OCI-LY7 (cell line): ENCODE measurements at places on chromosomes 6 and 20. TPM values are rescaled to one million over a fixed set of nuclear protein-coding genes. Genes with fewer than 3 reads are reported as not detected.

GRCh38 chr6:149094156-149094555 lies 223.4 kb upstream of the TAB2 start:
- DNase-seq, result no peak

- peak; percentile 77 for DNase-seq
These were observed 111.5 kb downstream of the ARHGAP18 start for GRCh38 chr6:129598244-129599187.

GRCh38 chr6:56458324-56458884 lies 184.3 kb downstream of the DST start:
- no peak for DNase-seq

BMP5 gene
- total RNA-seq, result not detected in 2 replicates

GRCh38 chr6:147207351-147207750 lies 3.1 kb downstream of the STXBP5 start:
- DNase-seq, result no peak

GRCh38 chr6:38933426-38933825 lies 115.2 kb upstream of the GLP1R start:
- DNase-seq, result no peak

PRR18 gene
- total RNA-seq, result 0.13 TPM in 1 of 2 replicates, not detected in the other

UBE2C gene
- total RNA-seq, result 222 and 255 TPM in 2 replicates

DNA sequence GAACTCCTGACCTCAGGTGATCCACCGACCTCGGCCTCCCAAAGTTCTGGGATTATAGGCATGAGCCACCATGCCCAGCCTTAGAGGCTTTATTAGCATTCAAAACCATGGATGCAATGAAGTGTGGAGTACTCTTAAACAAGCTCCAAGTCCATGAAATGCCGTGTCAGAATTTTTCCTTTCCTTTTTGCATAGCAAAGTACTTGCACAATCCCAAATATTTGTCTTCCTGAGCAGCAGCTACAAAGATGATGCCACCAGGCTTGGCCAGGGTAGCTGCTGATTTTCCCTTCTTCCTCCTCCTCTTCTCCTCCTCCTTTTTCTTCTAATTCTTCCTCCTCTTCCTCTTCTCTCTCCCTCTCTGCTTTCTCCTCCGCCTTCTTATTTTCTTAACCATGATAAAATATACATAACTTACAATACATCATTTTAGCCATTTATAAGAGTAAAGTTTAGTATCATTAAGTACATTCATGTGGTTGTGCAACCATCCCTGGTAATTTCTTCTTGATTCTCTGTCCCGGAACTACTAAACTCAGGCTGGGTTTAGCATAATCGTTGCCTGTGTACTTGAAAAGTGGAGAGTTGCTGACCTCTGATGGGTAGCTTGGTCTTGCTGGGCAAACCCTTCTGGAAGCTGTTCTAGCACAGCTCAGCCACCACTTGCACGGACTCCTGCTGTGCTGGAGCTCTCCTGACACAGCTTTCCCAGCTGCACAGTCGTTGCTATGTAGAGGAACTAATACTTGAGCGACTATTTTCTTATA lies 20.3 kb downstream of the MUCL3 start:
- no peak for DNase-seq

TSPYL1 gene
- 50.3 and 55.3 TPM in 2 replicates for total RNA-seq

DNA sequence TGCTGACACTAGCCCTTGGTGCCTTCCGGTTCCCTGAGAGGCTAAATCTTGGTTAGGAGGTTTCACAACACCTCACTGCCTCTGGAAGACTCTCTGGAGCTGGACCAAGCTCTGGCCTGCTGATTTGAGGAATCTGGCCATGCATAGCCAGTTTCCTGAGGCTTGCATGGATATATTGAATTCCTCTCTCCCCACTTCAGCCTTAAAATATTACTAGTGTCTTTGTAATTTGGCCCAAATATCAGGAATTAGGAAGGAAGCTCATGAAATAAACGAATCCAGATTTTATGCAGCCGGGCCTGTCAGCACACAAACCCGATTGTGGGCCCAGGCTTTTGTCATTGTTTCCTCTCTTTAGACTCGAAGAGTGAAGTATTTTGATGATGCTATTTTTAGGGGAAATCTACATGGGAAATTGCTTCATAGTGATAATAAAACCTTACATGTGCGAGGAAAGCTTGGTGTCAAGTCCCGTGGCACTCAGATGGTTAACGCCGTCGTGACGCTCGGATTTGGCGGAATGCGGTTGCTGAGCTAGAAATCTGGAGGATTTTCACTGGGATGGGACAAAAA lies 144.4 kb downstream of the PHACTR3 start:
- DNase-seq, result no peak

- no peak for DNase-seq
These were observed 37.9 kb upstream of the SNAP25 start for GRCh38 chr20:10180651-10181235.

- DNase-seq, result no peak
These were observed 48.8 kb upstream of the RALY start for GRCh38 chr20:33944914-33945313.

- DNase-seq, result no peak
These were observed 14.2 kb downstream of the FAM83B start for GRCh38 chr6:54860739-54861138.

DNA sequence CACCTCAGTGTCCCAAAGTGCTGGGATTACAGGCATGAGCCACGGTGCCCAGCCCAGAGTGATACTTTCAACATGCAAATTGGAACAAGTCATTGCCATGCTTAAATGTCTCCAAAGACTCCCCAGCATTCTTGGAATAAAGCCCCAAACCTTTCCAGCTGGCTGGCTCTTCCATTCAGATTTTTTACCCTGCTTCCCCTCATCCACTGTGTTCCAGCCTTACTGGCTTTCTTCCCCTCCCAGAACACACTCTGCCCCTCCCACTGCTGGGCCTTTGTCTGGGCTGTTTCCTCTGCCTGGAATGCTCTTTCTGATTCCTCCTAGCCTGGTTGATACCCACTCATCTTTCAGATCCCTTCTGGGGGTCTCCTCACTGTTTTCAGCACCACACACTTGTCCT lies 40.1 kb upstream of the NNAT start:
- no peak for DNase-seq

TNFRSF6B gene
- total RNA-seq, result 1.0 TPM in 1 of 2 replicates, not detected in the other

DNA sequence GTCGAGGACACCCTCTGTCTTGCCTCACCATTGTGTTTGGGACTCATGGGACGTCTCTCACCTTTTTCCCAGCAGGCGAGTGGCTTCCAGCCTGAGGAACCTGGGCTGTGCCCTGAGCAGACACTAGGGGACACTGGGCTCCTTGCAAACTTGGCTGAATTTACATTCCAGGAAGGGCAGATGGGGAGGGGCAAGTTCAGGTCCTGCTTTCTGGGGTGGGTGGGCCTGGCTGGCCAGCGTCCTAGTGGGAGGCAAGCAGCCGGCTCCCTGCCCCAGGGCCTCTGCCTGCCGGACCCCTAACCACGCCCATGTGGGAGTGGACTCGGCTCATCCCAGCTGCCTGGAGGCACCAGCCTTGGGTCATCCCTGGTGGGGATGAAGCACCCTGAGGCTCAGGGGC lies 48.2 kb upstream of the MLN start:
- DNase-seq, result no peak

DNA sequence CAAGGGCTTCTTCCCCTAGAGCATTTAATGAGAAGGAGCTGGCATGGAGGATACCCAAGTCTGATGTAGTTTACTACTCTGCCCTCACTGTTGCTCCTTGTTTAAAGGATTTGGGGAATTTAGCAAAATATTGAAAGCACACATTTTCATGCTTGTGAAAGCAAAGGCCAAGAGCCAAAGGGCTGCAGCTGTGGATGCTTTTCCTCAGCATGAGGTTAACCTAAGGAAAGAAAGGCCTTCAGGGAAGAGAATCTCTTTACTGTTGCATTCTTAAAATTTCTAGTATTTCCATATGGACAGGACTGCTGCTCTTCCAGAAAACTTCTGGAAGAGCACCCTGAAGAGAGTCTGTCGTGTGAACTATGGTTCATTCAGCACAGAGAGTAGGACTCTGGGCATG lies 45.9 kb upstream of the SASH1 start:
- no peak for DNase-seq

- DNase-seq, result no peak
These were observed 78.6 kb upstream of the SMIM8 start for GRCh38 chr6:87243812-87244211.

CST5 gene
- not detected in 2 replicates for total RNA-seq

DNA sequence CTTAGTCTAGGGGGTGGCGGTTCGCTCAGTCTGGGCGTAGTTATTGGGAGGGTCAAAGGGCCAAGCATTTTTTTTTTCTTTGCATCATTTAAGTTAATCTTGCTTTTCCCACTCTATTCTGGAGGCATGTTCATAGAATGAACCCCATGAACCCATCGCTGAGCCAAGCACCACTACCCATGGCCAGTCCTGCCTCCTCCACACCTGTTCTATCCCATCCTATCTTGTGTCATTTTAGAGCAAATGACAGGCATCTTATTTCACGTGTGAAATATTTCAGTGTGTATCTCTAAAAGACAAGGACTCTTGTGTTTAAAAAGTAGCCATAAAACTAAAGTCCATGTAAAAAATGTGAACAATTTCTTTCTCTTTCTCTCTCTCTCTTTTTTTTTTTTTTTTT lies 13.9 kb downstream of the SRC start:
- no peak for DNase-seq

DNA sequence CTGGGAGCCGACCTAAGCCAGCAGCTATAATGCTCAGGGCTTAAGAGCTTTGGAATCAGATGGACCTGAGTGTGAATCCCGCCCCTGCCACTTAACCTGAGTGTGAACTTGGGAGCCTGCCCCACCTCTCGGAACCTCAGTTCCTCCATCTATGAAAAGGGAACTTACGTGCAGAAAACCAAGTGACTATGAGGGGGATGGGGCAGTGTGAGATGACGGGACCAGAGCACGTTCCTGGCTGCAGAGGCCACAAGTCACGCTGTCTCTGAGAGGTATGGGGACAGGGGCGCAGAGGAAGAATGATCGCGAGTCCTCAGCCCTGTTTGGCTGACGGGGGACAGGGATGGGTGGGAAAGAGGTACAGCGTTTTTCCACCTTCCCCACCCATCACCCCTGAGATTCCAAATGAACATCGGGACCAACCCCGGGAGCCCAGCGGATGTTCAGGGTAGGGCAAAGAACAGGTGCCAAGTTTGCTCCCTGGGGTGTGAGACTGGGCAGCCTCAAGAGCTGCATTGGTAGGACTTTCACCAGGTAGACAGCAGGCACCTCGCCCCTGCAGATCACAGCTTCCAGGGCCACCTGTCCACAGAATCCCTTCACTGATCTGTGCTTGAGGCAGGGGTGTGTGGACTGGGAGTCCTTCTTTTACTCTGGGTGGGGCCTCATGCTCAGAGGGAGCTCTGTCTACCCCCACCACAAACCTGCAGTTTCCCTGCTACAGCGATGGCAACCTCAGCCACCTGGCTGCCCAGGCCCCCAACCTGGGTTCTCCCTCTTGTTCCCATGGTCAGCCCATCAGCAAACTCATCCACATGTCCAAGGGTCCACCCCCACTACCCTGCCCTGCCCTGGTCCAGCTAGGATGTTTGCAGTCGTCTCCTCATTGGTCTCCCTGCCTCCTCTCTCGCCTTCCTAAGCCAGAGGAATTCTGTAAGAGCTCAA lies 85.8 kb downstream of the CEBPB start:
- DNase-seq, result no peak

LAMP5 gene
- not detected in 2 replicates for total RNA-seq

FILIP1 gene
- total RNA-seq, result not detected in 2 replicates

GRCh38 chr20:61940976-61941720 lies 124.5 kb downstream of the TAF4 start:
- no peak for DNase-seq

DNA sequence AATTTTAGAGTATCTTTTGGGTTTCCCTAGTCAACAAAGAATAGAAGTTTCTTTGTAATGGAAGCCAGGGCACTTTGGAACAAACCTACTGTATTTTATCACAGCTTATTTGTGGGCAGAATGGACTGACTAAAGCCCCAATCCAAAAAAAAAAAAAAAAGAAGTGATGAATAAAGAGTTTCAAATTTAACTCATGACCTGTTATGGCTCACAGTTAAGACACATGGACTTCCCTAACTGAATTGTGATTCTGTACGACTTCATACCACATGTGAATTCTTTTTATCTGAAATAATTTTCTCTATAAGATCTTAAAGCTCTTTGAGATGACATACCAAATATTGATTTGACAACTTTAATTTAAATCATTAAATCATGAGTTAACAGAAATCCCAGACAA lies 77.2 kb downstream of the FILIP1 start:
- DNase-seq, result no peak

DNA sequence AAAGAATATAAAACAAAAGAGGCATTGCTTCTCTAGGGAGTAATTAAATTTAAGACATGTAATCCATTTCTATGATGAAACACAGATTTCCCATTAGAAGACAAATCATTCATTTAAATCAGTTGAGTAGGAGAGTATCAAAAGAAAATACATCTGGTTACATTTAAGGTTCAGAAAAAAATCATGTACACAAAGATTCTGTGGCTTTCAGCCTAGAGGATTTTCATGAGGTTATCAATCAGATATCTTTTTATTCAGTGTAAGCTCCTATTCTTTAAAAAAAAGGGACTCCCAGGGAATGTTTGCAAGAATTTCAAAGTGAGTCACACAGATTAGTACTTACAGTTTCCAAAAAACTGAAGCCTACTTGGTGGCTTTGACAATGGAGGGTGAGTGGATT lies 24.9 kb downstream of the COL21A1 start:
- no peak for DNase-seq

DNA sequence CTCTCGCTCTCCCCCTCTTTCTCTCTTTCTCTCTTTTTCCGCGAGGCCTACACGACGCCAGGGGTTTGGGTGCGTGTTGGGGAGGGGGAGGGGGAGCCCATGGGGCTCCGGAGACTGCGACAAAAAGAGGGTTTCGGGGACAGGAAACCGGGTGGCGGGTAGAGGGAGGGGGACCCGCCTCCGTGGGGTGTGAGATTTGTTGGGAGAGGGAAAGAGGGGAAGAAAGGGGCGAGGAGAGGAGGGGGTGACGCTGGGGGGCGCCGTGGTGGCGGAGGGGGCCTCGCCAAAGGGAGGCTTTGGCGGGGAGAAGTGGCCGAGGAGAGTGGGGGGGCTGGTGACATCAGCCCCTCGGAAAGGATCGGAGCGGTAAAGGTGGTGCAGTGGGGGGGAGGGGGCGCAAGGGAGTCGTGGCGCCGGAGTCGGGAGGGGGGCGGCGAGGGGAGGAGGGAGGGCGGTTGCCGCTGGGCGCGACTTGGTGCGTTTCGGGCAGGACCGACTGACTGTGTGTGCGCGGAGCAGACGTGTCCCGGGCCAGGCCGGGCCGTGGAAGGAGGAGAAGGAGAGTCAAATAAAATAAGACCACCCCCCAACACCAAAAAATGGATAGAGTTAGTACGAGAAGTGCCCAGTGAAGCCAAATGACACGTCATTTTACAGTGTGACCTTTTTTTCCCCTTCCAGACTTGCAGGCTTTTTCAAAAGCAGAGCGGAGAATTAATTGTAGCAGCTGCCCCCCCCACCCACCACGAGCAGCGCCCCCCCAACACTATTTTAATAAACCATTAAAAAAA lies 39.8 kb downstream of the GNAS start:
- peak; percentile 84 for DNase-seq

PPP1R16B gene
- 41.3 and 45.4 TPM in 2 replicates for total RNA-seq

BPIFB1 gene
- total RNA-seq, result not detected in 2 replicates

- peak; percentile 74 for DNase-seq
These were observed 2.2 kb downstream of the HSPA1B start for GRCh38 chr6:31829633-31830283.

CNR1 gene
- 246 and 247 TPM in 2 replicates for total RNA-seq

- no peak for DNase-seq
These were observed 154.0 kb downstream of the THBS2 start for GRCh38 chr6:169099411-169100202.
